ENCODE measurements at places on chromosomes 7 and 10.

GRCh38 chr10:123417414-123417813 is 248.7 kb upstream of the GPR26 start:
- no peak for DNase-seq

DNA sequence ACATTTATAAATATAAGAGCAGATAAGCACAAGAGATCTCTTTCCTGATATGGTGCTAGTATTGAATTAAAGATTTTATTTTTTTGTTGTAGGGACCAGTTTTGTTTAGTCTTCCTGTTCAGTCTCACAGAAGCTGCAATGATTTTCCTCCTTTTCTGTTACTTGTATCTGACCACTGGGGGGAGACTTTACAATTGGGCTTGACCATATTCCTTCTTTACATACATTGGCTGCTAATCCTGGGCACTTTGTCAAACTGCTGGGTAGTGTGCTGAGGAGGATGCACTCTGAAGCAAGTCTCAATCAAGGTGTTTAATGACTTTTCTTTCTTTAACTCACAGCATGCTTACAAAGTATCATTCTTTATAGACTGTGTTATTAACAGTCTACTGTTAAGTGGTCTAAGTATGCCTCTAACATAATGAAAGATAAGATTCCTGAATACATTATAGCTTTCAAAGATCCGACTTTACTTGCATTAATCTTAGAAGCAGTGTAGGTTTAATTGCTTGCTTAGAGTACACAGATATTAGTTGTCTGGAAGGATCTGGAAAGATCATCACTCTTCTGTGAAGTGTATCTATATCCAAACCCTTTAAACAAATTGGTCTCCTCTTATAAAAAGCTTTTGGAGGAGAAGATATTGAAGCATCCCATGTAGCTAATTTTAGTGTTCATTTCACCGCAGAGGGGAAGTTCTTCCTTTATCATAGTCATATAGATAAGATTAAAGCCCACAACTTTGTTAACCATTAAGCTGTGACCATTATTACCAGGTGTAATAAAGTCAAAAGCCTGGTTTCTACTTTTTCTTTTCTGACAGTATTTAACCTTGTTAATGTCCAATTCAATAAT is 3.1 kb downstream of the PALS2 start:
- no peak for DNase-seq

GRCh38 chr10:19979628-19980027 is 163.4 kb downstream of the PLXDC2 start:
- DNase-seq = no peak

DNA sequence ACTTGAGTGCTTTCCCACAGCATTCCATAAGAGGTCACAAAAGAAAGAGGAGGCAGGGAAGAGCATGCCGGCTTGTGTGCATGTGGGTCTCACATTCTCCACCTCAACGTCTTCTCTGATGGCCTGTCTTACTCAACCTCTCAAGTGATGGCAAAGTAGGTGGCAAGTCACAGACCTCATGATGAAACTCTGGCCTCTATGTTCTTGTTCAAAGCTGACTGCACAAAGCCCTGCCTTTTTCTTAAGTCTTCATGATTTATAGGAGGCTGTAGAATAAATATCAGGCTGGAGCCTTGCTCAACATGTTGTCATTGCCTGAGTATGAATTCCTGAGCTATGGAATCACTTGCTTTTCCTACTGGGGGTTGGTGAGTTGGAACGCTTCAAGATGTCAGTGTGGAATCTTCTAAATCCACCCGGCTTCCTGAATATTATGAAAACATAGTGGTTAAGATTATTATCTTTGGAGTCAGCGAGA is 213.6 kb upstream of the INHBA start:
- no peak for DNase-seq

DNA sequence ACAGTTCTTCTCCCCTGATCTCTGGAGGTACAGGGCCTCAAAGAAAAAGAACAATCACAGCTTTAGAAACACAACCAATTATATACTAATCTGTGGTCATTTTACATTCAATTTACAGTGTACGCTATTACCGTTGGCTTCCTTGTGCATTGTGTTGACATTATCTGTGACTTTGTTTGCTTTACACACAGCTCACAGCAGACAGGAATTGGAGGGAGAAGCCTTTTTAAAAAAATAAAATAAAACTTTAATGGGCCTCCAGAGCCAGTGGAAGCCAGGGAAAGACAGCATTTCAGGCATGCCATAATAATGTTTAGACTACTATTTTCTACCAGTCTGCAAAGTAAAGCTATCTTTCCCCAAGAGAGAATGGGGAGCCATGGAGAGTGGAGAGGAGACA is 179.0 kb upstream of the ADO start:
- no peak for DNase-seq

- no peak for DNase-seq
Measured at GRCh38 chr7:159091041-159091440, 53.6 kb downstream of the VIPR2 start.

DNA sequence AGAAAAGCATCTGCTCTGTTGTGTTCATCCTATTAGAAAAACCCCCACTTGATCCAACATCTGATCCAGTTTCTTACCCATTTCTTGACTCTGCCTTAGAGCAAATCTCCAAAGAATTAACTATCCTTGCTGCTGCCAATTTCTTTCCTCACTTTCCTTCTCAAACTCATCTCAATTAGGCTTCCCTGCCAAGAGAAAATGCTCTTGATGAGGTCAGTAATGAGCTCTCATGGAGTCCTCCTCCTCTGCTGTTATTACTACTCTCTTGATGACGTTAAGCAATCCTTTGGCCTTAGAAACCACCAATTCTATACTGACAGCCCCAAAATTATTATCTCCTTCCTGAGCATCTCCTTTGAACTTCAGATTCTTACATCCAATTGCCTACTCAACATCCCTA is 162.0 kb upstream of the FAM13C start:
- DNase-seq = no peak

- DNase-seq = no peak
Measured at GRCh38 chr7:12017046-12017445, 185.0 kb upstream of the THSD7A start.

- no peak for DNase-seq
Measured at GRCh38 chr10:470339-471003, 219.0 kb downstream of the DIP2C start.

GRCh38 chr10:96244354-96244753 is 27.0 kb downstream of the BLNK start:
- DNase-seq = no peak

DNA sequence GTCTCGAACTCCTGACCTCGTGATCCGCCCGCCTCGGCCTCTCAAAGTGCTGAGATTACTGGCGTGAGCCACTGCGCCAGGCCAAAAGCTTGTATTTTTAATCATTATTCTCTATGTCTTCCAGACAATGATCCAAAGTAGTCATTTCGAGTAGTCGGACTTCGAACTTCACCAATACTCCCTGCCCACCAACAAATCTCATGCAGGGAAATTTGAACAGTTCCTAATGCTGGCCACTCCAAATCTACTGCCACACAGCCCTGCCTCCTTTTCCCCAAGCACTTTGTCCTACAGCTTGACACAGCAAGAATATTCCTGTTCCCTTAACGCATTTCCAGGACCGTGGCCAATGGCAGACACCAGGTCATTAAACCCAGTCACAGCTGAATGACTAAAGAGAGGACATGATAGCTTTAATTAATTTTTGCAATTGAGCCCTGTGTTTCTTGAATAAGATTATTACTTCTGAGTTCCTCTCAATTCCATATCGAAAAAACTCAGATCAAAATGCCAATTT is 142.3 kb upstream of the NRP1 start:
- no peak for DNase-seq

- no peak for DNase-seq
Measured at GRCh38 chr7:139203992-139204391, 27.0 kb upstream of the UBN2 start.

DNA sequence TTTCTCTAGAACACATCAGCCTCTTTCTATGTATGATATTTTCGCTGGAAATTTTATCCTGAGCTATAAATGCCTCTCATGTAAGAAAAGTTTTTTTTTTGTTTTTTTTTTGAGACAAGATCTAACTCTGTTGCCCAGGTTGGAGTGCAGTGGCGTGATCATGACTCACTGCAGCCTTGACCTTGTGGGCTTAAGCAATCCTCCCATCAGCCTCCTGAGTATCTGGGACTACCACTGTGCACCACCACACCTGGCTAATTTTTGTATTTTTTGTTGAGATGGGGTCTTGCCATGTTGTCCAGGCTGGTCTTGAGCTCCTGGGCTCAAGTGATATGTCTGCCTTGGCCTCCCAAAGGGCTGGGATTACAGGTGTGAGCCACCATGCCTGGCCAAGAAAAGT is 80.4 kb downstream of the ADK start:
- DNase-seq = no peak

DNA sequence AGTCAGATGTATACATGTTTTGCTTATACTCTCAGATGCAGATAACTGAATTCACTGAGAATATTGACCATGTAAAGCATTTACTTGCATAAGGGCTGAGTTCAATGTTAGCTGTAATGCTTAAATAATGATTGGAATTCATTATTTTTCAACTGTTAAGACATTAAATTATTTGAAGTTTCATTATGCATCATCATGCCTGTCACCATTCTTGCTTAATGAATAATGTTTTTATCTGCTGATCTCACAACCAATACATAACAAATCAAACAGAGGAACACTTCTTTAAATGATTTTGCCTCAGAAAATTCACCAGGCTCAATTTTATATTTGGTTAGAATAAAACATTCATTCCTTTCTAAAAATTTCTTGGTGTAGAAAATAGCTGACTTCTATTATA is 233.4 kb downstream of the GPR37 start:
- DNase-seq = no peak

DNA sequence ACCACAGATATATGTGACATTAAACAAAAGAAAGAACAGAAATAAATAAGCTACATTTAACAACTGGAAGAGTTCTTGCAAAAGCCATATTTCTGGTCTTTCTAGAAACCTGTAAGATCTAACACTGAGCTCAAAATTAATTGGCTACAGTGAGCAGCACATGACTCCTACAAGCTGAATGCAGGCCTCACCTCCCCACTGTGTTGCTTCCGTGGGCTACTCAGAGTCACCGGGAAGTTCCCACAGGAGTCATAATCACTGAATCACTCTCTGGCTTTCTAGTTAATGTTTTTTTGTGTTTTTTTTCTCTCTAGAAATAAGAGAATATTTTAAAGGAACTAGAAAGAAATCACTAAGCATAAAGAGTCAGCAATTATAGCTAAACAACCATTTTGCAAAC is 10.2 kb upstream of the MRPS24 start:
- no peak for DNase-seq

GRCh38 chr10:23479798-23480473 is 41.1 kb downstream of the OTUD1 start:
- no peak for DNase-seq

DNA sequence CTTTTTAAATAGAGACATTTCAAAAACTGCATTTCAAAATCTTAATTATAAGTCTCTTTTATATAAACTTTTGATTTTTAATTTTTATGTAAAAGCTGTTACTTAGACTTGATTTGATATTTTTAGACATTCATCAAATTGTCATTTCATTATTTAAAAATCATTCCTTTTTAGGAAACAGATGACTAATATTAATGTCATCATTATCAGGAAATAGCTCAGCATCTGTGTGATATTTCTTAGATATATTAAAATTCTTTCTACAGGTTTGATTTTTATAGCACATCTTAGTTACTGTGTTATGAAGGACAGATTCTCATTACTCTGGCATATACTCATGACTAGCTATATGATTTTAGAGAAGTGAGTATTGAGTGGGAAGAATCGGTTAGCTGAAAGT is 17.2 kb downstream of the RUNDC3B start:
- DNase-seq = no peak

Measured in stimulated activated CD8-positive, alpha-beta memory T cell treated with anti-CD3 and anti-CD28 coated beads, Interleukin-2, amount 100 ng/mL, for 48 hours (primary cell).